ENCODE measurements at places on chromosomes 1 and 21.

DNA sequence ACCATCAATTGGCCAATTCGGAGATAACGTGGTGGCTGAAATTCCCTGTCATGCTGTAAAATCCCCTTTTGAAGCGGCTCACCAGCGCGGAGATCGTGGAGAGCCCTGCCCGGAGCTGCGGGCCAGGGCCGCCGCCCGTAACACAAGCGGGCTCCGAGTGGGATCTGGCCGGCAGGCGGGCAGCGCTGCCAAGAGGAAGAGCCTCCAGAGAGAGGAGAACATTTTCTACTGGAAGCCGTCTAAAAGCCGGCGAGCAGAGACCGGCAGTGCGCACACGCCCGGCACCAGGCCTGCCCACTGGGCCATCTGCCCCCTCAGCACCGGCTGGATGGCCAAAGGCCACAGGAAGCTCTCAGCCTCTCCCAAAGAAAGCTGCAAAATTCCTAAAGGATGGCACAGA lies 15.5 kb downstream of the SSBP3 start:
- no peak for DNase-seq

DNA sequence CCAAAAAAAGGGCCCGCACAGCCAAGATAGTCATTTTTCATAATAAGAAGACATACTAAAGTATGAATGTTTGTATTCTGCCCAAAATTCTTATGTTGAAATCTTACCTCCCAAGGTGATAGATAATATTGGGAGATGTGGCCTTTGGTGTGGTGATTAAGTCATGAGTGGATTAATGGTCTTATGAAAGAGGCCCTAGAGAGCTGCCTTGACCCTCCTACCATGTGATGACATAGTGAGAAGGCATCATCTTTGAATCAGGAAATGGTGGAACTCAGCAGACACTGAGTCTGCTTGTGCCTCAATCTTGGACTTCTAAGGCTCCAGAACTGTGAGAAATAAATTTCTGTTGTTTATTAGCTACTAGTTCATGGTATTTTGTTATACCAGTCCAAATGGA lies 11.8 kb upstream of the RNPC3 start:
- DNase-seq = no peak

DNA sequence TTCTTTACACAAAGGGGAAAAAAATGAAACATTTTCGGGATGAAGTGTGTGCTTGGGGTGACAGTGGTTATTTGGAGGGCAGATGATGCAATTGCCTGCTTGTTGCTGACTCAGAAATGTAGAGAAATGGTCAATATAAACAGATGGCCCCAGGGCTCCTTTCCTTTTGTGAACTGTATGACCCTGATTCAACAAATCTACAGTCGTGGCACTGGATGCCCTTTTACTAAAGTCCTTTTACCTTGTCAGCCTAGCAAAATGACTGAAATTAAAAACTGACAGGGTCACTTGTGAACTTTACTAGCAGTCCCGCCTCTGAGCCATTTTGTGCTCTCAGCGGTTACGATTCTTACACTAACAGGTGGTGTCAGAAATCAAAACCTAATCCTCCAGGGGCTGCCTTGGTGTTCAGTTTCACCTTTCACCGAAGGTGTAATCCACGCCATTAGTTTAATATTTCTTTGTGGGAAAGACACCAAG lies 49.8 kb downstream of the GREM2 start:
- DNase-seq = no peak

- no peak for DNase-seq
Observed at GRCh38 chr1:9793291-9793690, 30.5 kb downstream of the CLSTN1 start.

GRCh38 chr1:91876781-91877573 lies 9.0 kb downstream of the TGFBR3 start:
- DNase-seq = no peak

GRCh38 chr1:167248707-167249642 lies 28.3 kb downstream of the POU2F1 start:
- no peak for DNase-seq

DNA sequence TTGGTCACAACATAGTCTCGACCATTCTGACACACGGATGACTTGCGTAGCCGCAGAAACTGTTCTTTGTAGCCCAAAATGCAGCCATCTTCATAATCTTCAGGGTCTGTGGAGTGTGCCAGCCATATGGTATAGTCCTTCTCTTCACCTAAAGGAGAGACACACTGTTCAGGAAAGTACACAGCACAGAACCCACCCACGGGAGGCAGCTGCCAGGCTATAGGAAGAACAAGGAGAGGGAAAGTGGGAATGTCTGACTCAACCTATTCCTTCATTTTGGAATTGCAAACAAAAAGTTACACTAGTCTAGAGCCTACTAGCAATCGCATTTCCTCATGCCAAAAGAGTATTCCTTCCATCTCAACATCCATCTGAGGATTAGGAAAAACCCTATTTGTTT lies 16.2 kb upstream of the MYBPHL start:
- no peak for DNase-seq

DNA sequence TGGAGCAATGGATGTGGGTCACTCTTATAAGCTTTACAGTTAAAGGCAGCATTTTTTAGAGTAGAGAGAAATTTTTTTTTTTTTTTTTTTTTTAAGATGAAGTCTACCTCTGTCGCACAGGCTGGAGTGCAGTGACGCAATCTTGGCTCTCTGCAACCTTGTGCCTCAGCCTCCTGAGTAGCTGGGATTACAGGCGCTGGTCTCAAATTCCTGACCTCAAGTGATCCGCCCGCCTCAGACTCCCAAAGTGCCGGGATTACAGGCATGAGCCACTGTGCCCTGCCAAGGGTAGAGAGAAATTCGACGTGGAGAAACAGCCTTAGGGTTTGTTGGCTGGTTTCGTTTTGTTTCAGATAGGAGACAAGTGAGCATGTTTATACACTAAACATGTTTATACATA lies 594.2 kb upstream of the ADAMTS5 start:
- no peak for DNase-seq

DNA sequence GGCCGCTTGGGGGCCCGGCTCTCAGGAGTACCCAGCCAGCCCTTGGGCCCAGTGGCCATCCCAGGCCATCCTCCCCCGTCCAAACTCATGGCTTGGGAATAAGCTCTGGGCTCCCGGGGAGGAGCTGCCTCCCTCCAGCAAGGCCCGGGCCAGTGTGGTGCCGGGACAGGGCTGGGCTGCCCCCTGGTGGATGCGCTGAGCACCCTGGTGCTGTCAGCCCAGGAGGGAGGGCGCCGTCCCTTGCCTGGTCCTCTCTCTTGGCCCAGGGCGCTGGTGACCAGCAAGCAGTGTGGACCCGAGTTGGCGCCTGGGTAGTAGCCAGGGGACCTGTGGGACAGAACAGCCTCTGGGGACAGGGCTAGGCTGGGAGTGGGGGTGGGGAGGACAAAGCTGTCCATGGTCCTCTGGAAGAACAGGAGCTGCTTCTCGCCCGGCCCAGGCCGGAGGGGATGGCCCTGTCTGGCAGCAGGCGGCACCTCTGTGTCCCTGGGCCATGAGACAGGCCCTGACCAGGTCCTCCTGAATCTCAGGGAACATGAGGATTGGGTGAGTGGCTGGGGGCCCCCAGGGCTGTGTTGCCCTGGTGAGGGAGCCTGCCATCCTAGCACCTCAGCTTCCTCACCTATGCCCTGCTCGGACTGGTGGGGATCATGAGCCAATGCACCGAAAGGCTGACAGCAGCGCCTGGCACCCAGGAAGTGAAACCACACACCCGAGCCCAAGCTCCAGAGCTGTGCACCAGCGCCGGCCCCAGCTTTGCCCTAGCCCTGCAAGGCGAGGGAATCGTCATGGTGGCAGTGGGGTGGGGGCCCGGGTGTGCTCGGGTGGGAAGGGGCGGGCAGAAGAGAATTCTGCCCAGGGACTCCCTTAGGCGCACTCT lies 9.4 kb downstream of the MORN1 start:
- DNase-seq = peak; percentile 62

GRCh38 chr1:2459757-2460156 lies 16.3 kb upstream of the PLCH2 start:
- no peak for DNase-seq

- no peak for DNase-seq
Observed at GRCh38 chr1:82897549-82897948, 1096.8 kb downstream of the ADGRL2 start.

DNA sequence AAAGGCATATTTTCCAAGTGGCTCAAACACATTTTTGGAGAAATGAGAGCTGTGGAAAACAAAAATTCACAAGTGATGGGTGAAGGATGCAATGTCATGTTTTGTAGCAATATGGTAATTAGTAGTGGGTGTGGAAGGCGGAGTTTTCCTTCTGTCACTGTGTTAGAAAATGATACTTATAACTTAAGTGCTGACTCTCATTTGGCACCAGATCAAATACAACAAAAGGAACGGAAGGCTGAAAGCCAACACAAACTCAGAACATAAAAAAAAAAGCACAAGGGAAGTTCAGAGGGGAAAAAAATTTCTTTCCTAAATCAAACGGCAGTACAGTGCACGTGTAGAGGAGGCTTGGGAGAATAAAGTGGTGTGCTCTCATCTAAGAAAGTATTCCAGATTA lies at the start of gene TNFSF18:
TNFSF18 (minus strand) TSS at position 77 of the 400 bp plus-strand sequence; CDS start at position 32, 45 bp downstream.
- no peak for DNase-seq

DNA sequence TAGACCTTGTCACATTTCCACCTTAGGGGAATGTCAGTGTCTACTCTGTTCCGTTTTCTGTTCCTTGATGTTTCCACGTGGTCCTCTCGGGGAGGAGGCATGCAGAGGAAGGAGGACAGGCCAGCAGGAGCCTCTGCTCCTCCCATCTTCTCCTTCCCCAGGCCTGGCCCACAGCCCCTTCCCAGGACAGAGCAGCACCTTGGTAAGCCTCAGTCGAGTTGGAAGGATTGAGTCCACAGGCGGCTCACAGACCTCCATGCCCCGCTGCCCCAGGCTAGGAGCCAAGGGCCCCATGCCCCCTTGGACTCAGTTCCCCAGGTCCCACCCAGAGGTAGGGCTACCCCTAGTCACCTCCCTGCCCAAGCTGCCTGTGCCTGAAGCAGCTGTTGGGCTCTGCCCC lies 36.5 kb downstream of the IGSF21 start:
- DNase-seq = no peak

GRCh38 chr1:67792741-67793458 lies 40.4 kb downstream of the GNG12 start:
- no peak for DNase-seq

DNA sequence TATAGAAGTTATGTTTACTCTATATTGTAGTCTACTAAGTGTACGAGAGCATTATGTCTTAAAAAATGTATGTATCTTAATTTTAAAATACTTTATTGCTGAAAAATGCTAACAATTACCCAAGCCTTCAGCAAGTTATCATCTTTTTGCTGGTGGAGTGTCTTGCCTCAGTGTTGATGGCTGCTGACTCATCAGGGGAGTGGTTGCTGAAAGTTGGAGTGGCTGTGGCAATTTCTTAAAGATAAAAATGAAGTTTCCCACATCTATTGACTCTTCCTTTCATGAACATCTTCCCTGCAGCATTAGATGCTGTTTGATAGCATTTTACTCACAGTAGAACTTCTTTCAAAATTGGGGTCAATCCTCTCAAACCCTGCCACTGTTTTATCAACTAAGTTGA lies 95.8 kb downstream of the CDC7 start:
- DNase-seq = no peak

- DNase-seq = no peak
Observed at GRCh38 chr1:82086739-82087138, 286.0 kb downstream of the ADGRL2 start.

DNA sequence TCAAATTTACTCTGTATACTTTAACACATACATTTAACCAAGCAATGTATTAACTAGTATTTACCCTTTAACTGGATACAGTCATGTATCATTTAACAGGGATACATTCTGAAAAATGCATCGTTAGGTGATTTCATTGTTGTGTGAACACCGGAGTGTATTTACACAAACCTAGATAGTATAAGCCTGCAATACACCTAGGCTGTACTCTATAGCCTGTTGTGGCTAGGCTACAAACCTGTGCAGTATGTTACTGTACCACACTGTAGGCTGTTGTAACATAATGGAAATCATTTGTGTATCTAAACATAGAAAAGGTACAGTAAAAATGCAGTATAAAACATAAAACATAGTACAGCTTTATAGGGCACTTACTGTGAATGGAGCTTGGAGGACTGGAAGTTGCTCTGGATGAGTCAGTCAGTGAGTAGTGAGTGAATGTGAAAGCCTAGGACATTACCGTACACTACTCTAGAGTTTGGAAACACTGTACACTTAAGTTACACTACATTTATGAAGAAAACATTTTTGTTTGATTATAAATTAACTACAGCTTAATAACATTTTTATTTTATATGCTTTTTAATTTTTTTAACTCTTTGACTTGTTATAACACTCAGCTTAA lies 21.3 kb downstream of the RGS4 start:
- no peak for DNase-seq

- DNase-seq = no peak
Observed at GRCh38 chr1:209557221-209557620, 26.3 kb upstream of the CAMK1G start.

DNA sequence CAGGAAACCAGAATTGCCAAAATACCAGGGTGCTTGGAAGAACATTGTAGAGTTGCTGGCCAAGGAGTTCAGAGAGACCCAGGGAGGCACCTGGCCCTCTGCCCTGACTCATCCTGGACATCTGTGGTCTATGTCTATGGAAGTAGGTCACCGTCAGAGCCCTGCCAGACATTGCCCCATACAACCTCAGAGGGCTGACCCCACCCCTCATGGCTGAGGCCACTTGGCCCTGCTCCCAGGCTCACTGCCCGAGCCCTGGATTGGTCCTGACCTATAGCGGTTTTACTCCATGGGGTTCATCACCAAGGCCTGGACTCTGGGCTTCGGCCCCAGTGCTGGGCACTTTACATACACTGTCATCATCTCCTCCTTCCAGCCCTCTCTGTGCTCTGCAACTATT lies 233.1 kb downstream of the PTPRU start:
- no peak for DNase-seq

GRCh38 chr1:12409681-12410080 lies 179.9 kb downstream of the VPS13D start:
- DNase-seq = no peak

- DNase-seq = no peak
Observed at GRCh38 chr1:53526451-53527101, 67.4 kb downstream of the DMRTB1 start.

DNA sequence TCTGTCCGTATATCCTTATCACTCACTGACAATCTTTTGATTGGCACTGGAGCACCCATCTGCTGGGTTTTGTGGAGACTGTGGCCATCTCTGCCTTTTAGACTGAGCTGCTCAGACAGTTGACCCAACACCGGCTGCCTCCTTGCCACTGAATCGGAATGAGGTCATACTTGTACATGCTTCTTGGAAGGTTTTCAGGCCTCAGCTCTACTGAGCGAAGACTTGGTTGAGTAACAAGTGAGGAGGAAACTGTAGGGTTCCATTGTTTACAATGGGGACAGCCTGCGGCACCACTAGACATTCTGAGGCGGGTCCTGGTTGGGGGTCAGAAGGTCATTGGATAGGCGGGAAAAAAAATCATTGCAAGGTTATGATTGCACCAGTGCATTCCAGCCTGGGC lies 320.3 kb downstream of the KIF26B start:
- no peak for DNase-seq
